HCEC 1CT (cell line): ENCODE measurements at places on chromosomes 5 and 9.
A peak's percentile ranks its signal among the peaks of the same experiment; 100 is the strongest.

- DNase-seq, result no peak
Observed at GRCh38 chr5:133801955-133802751, 166.3 kb downstream of the C5orf15 start.

- no peak for DNase-seq
Observed at GRCh38 chr9:89398621-89399020, 80.3 kb downstream of the SECISBP2 start.

GRCh38 chr9:89799221-89799620, 194.4 kb downstream of the GADD45G start:
- DNase-seq, result no peak

GRCh38 chr5:148913493-148913892, 87.1 kb downstream of the ADRB2 start:
- no peak for DNase-seq

GRCh38 chr9:77806741-77807140, 158.6 kb upstream of the GNA14 start:
- DNase-seq, result no peak

GRCh38 chr5:54045077-54045792, 265.1 kb downstream of the ARL15 start:
- DNase-seq, result no peak

DNA sequence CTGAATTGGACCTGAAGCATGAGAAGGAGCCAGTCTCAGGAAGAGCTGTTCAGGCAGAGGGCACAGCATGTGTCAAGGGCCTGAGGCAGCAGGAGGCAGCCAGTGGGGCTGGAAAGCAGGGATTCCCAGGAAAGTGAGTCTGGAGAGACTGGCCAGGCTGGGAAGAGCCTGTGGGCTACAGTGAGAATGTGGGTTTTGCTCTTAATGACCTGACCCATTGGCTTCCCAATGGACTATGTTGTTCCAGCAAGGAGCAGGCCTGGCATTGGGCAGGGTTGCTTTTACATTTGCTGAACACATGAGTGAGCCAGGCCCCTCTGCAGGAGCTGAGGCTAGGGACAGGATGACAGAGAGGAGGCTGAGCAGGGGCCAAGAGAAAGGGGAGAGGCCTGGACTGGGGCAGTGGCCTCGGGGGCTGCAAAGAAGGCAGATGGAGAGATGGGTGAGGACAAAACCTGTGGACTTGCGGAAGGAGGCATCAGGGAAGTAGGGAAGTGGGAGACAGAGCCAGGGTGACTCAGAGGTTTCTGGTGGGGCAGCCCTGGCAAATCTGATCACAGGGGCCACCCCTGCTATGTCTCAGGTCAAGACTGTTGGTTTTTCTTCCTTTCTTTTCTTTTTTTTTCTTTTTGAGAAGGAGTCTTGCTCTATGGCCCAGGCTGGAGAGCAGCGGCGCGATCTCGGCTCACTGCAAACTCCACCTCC, 65.9 kb upstream of the NEK6 start:
- DNase-seq, result no peak

DNA sequence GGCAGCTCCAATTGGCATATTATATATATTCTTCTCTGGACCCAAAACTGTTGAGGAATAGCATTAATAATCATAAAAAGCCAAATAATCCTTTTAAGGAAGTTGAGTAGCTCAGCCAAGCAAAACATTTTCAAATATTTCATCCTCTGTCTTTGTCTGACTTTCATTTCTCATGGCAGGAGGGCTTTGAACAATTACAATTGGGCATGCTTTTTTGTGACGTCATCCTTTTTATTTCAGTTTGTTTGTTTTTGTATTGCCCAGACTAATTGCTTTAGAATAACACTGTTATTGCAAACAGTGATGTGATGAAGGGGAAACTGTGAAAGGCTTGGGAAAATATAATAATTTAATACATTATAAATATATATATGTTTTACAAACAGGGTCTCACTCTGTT, 65.2 kb upstream of the MAP1B start:
- no peak for DNase-seq

GRCh38 chr9:37639841-37640240, 10.9 kb upstream of the FRMPD1 start:
- DNase-seq, result no peak

GRCh38 chr9:93250185-93250584, 66.2 kb downstream of the WNK2 start:
- no peak for DNase-seq

DNA sequence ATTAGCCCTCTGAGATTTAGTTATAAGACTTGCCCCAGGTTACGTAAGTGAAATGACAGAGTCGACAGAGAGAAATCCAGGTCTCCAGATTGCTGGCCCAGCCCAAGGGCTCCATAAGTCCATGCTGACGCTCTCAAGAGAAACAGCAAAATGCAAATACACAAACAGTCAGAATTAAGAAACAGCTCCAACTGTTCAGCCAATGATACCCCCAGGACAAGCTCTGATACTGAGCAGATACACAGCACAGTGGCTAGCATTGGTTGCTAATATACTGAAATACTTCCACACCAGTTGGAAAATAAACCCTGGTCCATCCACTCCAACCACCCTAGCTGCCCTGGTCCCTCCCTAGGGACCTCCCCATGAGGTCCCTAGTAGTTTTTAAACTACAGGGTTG, 94.2 kb downstream of the CDK5RAP2 start:
- no peak for DNase-seq

- peak; percentile 70 for DNase-seq
Observed at GRCh38 chr9:71506821-71507220, 261.5 kb downstream of the CEMIP2 start.

DNA sequence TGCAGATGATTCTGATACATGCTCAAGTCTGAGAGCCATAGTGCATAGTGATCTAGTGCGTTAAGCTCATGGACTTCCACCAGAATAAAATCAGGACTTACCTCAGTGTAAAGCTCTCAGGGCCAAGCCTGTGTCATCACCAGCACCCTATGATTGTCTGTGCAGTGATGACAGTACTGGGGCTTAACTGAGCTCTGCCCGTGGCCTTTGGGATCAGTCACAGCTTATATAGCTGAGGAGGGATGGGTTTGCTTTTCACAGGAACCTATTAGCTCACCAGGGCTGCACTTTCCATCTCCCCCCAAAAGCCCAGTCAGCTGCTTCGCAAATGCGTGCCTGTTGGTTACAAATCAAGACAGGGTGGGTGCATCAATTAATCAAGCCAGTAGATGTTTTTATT, 246.9 kb downstream of the NR3C1 start:
- DNase-seq, result no peak

GRCh38 chr9:114953046-114953445, 22.7 kb upstream of the TNFSF8 start:
- DNase-seq, result no peak

- DNase-seq, result no peak
Observed at GRCh38 chr5:51043745-51044144, 339.5 kb upstream of the ISL1 start.

- DNase-seq, result no peak
Observed at GRCh38 chr5:73152411-73153388, 20.3 kb upstream of the TMEM174 start.

DNA sequence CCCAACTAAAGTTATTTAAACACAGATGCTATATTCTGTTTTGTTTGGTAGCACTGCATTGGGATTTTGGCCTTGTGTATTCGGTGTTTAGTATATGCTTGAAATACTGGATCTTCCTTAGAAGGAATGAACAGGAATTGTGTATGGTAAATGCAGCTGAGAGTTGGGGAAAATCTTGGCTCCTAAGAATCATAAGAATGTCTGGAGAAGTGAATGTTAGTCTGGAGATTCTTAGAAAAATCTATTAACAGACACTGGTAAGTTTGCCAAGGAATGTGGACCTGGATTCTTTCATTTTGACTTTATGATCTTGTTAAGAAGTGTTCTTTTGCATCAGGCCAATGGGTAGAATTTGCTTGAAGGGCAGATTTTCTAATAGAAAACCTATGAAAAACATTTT, 38.9 kb downstream of the SNX30 start:
- DNase-seq, result no peak

DNA sequence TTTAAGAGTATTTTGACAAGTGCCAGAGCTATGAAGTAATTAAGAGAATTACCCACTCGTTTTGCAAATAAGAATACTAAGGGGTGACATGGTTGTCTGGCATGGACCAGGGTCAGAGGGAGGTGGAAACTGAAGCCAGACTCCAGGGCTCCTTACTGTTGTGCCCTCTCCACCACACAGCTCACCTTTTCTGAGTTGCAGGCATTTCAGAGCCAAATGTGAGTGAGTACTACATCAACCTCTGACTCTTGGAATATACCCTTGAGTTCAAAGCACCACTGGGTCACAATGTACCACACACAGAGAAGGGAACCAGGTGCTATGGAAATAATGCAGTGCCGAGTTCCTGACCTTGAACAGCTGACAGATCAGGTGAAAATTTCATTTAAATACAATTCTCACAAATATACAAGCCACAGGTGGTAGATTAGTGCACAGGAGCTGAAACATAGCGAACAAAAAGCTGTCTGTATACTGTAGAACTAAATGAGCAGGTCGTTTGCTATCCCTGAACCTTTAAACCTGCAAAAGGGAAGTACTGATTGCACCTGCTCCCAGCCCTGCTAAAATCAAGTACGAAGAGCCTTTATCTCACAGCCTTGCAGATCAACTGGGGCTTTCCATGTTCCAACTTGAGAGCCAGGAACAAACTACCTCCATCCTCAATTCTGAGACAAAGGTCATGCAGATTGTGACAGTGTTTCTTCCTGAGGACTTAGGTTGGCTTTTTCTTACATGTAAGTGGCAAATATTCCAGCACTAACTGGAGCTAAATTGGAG, 57.0 kb downstream of the GOLM1 start:
- DNase-seq, result no peak

- no peak for DNase-seq
Observed at GRCh38 chr9:136961279-136962065, 9.4 kb downstream of the LCN12 start.

- DNase-seq, result no peak
Observed at GRCh38 chr5:39368116-39368515, 3.8 kb upstream of the C9 start.

- peak; percentile 49 for DNase-seq
Observed at GRCh38 chr9:110217656-110218099, 9.7 kb upstream of the C9orf152 start.

GRCh38 chr9:76257311-76257710, 136.9 kb downstream of the RFK start:
- no peak for DNase-seq

- no peak for DNase-seq
Observed at GRCh38 chr5:160627921-160628618, 206.4 kb downstream of the PTTG1 start.

DNA sequence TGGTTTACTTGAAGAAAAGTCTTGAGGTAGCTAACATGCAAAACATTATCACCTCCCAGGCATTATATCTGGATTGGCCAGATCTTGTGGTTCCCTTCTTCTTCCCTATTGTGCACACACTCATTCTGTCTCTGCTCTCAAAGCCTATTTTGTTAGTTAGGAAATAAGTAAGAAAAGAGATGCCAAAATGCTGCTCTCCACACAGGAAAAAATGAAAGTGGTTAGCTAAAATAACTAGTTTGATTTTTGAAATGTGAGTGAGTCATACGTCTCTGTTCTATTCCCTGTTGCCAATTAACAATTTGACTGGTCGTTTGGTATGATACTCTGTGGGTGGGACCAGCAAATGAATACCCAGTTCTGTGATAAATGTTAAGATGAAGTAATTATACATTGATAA, 28.1 kb downstream of the LMNB1 start:
- DNase-seq, result peak; percentile 62

DNA sequence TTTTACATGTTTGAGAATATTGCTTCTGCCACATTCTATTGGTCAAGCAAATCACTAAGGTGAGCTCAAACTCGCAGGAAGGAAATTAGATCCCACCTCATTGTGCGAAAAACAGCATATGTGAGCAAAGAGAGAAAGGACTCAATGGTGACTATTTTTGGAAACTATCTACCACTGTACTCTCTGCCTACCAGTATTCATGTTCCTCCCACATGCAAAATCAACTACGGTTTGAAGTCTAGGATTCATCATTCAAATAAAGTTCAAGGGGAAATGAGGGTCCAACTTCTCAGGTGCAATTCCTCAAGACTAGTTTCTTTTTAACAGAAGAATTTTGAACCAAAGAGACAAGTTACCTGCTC, 60.6 kb downstream of the FAM174A start:
- DNase-seq, result no peak

- no peak for DNase-seq
Observed at GRCh38 chr5:142364251-142365145, 39.7 kb upstream of the SPRY4 start.
